ENCODE measurements at places on chromosomes 3 and 15.

- DNase-seq = no peak
Observed at GRCh38 chr3:23952646-23953045, 7.6 kb downstream of the NR1D2 start.

DNA sequence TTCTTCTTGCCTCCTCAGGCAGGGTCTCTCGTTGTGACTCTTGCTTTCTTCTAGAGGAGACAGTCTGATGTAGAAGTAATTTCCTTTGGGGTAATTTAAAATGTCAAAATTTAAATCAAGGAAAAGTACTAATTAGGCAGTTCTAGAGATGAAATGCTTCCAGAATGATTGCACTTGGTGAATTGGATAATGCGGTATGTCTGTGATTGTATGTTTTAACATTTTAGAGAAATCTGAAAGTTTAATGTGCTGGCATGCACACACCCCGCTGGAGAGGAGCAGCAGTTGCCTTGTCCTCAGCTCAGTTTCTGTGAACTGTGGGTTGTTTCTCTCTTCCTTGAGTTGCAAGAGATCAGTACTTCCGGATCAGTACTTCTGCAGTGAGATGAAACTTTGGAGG lies 322.9 kb upstream of the CTDSPL start:
- DNase-seq = no peak

DNA sequence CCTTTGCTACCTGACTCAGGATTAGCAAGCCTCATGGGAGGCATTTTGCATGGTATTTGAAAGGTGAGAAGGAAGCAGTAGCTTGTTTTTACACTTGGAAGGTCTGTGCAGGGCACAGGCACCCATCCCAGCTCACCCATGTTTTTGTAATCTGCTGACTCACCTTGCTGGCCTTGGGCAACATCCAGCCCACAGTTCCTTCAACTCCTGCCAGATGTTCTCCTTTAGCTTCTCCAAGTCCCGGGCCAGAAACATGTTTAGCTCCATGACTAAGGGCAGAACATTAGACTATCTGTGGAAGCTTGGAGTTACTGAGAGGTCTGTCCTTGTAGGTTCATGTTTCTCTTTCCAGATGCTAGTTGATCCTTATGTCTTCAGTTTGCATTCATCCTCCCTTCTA lies 12.4 kb upstream of the ZNF770 start:
- no peak for DNase-seq

DNA sequence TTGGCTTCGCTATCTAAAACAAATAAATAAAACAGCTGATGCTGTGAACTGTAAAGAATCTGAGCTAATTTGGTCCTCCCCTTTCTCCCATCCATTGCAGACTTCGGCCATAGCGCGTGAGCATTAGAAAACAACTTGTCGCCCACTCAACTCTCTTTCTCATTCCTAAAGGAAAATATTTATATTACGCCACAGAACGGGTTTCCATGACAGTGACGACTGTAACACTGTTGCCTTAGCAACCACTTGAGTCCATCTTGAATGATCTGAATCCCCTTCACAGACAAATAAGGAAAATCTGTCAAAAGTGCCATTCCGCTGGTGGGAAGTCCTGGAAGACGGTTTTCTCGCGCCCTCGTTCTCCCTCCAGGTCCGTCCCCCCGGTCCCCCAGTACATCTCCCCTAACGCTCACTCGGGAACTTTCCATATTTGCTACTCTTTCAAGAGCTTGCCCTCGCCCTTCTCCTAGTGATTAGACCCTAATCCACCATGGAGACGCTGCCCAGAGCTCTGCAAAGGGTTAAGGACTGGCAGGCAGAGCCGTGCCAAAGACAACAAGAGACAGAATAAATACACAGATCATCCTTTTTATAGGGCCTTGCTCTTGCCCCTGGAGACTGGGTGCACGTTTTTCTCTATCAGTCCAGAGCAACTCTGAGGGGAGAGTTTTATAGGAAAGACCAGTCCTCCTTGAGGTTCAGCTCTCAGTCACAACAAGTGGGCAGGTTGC lies 50.5 kb downstream of the CRYGS start:
- no peak for DNase-seq

DNA sequence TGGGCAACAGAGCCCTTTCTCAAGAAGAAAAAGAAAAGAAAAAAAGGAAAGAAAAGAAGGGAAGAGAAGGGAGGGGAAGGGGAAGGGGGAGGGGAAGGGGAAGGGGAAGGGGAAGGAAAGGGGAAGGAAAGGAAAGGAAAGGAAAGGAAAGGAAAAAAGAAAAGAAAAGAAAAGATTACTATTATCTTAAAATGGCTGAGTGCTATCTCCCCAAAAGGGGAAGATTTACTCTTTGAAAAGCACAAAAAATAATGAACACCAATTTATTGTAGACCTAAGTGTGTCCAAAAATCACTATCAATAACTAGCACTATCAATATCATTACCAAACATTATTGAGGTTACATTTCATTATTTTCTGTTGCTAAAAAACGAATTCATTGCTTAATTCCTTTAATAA lies 89.0 kb downstream of the ATP1B3 start:
- no peak for DNase-seq

DNA sequence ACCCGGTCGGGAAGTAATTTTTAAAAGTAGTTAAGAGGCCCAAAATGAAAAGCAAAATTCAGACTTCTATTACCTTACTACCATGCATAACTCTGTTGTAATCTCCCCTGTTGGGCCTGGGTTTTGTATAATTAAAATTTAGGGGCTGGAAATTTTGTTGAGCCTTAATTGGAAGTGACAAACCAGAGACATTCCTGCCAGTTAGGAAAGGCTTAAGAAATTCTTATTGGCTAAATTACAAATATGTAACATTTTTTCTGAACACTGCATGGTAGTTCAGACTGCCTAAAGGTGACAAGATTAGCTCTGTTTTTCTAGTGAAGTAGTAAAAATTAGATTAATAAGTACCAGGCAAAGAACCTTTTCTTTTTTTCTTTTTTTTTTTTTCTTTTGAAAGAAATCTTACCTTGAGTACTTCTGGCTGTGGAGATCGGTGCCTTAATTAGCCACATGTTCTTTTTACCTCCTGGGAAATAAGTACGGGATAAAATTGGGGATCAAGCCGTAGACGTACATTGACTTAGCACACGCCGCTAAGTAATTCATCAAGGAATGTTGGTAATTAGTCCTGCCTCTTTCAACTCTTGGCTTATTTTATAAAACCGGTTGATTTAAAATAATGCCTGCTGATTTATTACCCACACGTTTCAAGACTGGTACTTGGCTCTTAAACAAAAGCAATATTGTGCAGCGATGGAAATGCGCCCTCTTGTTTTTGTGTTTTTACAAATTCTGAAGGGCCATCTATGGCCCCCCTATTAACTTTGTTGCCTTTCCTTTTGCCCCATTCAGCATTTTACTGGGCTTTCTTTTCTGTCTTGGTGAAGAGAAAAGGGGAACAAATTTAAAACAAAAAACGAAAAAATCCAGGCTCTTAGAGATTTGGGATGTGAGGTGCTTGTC lies 111.2 kb upstream of the SAMMSON start:
- no peak for DNase-seq

DNA sequence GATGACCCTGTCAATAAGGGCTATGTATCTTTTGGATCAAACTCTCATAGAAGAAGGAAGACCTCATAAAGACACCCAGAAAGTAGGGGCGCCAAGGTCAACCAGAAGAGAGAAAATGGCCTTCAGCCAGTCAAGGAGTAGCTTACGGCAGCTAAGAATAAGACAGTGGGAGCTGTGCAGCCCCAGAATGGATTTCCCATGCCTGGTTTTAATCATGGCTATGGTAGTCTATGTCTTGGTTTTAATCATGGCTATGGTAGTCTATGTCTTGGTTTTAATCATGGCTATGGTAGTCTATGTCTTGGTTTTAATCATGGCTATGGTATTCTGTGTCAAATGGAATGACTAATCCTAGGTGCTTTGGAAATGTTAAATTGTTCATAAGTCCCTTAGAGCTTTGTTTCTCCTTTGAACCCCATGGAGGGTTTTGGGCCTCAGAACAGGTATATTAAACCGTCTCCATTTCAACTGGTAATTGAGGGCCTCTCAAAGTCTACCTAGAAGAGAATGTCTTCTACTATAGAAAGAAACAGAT lies 742.0 kb upstream of the CFAP20DC start:
- DNase-seq = no peak

GRCh38 chr15:100206643-100207042 lies 135.1 kb downstream of the ADAMTS17 start:
- no peak for DNase-seq

- DNase-seq = no peak
Observed at GRCh38 chr3:46089237-46090011, 62.1 kb upstream of the XCR1 start.

DNA sequence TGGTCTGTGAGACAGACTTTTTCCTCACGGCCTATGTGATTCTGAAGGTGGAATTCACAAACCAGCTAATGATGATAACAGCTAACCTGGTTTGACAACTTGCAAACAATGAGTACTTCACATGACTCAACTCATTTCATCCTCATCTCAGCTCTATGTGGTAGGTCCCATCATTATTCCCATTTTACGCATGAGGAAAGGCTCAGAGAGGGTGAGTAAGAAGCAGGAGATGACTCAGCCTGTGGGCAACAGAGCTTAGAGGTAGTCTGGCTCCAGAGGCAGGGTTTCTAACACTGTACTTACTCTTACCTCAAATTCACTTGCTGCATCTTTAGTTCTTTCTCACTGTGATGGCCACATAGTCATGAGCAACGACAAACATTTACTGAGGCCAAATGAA lies 25.8 kb upstream of the PSMD6 start:
- DNase-seq = no peak

DNA sequence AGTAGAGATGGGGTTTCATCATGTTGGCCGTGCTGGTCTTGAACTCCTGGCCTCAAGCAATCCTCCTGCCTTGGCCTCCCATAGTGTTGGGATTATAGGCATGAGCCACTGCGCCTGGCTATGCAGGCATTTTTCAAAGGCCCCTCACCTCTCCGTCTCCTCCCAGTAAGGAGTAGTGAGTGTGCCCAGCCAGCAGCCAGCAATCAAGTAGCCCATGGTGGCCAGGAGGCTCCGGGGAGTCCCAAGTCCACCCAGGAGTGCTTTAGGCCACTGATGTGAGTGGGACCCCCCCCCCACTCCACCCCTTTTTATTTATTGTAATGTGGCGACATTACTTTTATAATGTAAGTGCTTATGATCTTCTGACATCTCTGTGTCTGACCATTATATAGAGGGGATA lies 8.1 kb downstream of the ISG20 start:
- no peak for DNase-seq

- no peak for DNase-seq
Observed at GRCh38 chr3:127988770-127989557, 63.3 kb upstream of the SEC61A1 start.

GRCh38 chr3:64837986-64838735 lies 150.4 kb upstream of the ADAMTS9 start:
- DNase-seq = peak; percentile 25

DNA sequence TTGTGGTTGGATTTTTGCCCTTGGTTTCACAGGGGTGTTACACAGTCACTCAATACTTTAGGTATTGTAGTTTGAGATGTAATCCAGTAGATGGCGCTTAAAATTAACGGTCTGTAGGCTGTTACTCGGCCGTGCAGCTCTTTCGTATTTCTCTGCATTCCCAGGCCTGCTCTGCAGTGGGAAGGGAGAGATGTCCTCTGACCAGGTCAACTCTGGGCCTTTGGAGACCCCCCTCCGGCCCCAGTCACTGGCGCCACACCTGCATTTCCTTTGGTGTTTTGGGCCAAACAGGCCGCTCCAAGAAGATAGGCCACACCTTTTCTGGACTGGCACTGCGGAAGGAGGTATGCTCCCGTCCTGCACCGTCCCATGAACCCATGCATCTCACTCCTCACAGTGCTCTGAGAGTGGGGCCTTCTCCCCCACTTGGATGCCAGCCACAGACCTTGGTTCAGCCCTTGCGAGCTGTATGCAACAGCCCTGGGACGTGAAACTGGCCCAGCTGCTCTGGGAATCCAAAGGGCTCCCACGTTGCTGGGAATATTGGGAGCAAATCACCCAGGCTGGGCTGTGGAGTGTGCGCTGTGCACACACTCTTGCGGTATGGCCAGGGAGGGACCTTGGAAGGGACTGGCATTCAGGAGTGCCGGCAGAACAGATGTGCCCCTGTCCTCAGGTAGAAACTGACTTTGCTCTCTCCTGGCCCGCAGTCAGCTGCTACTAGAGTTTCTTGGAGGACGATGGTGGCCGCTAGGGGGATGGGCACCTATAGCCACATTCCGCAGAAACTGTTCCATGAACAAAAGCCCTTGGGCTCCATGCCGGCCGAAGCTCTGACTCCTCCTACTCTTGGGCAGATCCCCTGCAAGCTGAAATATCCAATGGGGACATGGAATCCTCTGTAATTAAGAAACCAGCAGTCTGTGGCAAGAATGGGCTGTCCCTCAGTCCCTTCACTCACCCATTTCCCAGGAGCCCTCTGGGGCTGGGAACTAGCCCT lies 410.5 kb upstream of the CADM2 start:
- peak; percentile 42 for DNase-seq

GRCh38 chr3:126926684-126927400 lies 56.1 kb upstream of the PLXNA1 start:
- peak; percentile 83 for DNase-seq

GRCh38 chr3:109073116-109073515 lies 44.8 kb downstream of the MORC1 start:
- DNase-seq = no peak

DNA sequence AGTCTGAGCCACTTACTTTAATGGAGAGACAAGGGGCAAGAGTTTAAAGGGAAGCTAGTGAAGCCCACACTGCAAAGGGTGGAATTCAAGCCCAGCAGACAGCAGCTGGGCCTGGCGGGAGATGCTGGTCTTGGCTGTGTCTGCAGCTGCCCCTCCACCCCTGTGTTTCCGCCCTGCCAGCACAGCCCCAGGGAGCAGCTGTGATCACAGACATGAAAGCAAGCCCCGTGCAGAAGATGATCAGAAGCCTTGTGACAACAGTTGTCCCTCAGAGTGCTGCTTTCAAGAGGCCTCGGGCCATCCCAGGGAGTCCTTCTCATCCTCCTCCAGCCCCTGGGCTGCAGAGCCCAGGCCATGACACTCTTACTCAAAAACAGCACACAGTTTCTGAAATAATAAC lies 24.1 kb upstream of the SLC6A1 start:
- no peak for DNase-seq

DNA sequence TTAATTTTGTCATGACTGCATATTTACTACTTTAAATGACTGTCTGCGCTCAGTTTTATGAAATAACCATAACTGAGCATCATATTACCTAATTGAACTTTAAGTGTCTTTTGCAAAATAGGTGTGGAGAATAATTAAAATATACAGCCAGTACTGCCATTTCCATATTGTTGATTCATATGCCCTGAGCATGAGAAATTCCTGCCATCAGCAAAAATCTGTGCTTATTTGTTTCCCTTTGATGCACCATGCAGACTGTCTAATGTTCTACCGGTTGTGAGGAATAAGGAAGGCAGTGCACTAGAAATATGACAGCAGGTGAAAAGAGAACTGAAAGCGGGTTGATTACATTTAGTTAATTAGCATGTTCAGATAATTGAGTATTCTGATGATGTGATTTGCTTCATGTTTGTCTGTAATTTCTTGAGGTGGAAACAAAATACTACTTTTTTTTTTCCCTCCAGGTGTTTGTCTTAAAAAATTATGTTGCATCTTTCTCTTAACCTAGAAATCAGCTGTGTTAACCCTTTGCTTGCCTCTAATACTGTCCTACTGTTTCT lies 229.4 kb upstream of the AZI2 start:
- no peak for DNase-seq
